ENCODE measurements at places on chromosomes 2 and 18. TPM values are rescaled to one million over a fixed set of nuclear protein-coding genes. Genes with fewer than 3 reads are reported as not detected.

REG1B gene
- total RNA-seq = not detected

SPATA3 gene
- total RNA-seq = not detected

FIGLA gene
- total RNA-seq = not detected

DAPL1 gene
- total RNA-seq = not detected

MERTK gene
- total RNA-seq = 1.4 TPM

AGXT gene
- total RNA-seq = not detected

CNRIP1 gene
- 3.2 TPM for total RNA-seq

ACVR1 gene
- 31.0 TPM for total RNA-seq

LRRC30 gene
- not detected for total RNA-seq

RGPD8 gene
- 4.4 TPM for total RNA-seq

ANKRD23 gene
- total RNA-seq = 1.8 TPM

IL37 gene
- total RNA-seq = not detected

PLEK gene
- not detected for total RNA-seq

HNMT gene
- 0.85 TPM for total RNA-seq

DLX2 gene
- total RNA-seq = 0.37 TPM

CSRNP3 gene
- not detected for total RNA-seq

IFT172 gene
- 8.3 TPM for total RNA-seq

ATP8B1 gene
- 9.8 TPM for total RNA-seq

CYBRD1 gene
- total RNA-seq = 35.6 TPM

RBMS1 gene
- 63.4 TPM for total RNA-seq

PID1 gene
- total RNA-seq = 3.3 TPM

CCDC150 gene
- total RNA-seq = 2.8 TPM

TEKT4 gene
- not detected for total RNA-seq

AKAIN1 gene
- total RNA-seq = not detected

MATN3 gene
- total RNA-seq = 13.7 TPM
